NCI-H1930 (cell line): ENCODE measurements at places on chromosomes 3 and 15.
A peak's percentile ranks its signal among the peaks of the same experiment; 100 is the strongest.

DNA sequence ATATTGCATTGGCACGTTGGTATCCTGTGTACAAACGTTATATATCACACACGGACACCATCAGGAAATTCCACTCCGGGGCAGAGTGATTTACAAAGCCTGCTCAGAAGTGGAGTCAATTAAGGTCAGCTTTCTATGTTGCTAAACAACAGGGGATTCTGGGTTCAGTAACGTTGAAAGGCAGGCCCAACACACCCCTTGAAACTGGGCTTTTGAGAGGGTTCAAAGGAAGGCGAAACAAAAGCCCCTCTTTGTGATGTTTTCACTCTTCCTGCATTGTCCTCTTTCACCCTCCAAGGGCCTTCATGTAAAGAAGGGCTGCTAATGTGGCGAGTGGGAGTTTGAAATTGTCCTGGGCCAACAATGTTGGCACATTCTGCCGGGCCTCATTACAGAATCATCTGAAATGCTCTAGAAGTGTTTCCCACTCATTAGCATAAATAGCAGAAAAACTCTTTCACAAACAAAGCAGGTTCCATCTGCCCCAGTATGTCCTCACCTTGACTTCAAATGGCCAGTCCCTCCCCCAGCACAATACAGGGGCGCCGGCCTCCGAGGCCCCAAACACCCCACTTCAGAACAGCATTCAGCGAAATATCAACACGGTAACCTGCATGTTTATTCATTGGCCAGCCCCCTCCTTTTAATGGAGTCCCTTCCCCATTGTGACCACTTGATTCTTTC lies 76.4 kb downstream of the HES1 start:
- DNase-seq = no peak

DNA sequence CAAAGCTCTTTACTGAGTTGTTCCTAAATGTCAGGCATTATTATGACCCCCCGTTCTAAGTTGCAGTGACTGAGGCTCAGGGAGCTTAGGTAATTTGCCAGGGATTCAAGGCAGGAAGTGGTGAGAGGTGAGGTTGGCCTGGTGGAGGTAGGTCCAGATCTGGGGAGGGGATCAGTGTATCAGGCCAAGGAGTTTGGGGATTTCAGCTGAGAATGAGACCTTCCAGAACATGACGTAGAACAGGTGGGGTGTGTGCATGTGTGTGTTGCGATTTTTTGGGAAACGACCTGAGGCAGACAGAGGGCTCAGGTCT lies 41.1 kb upstream of the MRPS22 start:
- no peak for DNase-seq

DNA sequence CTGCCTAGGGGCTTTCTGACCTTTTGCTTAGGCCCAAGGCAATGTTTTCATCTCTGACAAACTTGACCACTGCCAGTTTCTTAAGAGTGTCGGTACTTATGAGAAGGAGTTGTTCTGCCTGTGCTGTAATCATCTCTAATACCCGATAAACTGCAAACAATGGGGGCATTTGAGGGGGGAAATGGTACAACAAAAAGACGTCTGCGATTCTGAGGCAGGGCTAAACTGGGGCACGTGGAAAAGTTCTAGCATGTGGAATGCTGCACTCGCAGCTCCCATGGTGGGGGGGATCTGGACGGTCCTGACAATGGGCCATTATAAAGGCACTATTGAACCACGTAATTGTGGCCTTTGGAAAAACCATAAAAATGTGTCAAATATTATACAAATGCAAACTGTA lies 73.1 kb upstream of the SAMMSON start:
- DNase-seq = no peak

GRCh38 chr15:57472861-57473260 lies 96.6 kb downstream of the CGNL1 start:
- no peak for DNase-seq

- DNase-seq = no peak
These were observed 345.5 kb downstream of the EPHB1 start for GRCh38 chr3:135140591-135140990.

DNA sequence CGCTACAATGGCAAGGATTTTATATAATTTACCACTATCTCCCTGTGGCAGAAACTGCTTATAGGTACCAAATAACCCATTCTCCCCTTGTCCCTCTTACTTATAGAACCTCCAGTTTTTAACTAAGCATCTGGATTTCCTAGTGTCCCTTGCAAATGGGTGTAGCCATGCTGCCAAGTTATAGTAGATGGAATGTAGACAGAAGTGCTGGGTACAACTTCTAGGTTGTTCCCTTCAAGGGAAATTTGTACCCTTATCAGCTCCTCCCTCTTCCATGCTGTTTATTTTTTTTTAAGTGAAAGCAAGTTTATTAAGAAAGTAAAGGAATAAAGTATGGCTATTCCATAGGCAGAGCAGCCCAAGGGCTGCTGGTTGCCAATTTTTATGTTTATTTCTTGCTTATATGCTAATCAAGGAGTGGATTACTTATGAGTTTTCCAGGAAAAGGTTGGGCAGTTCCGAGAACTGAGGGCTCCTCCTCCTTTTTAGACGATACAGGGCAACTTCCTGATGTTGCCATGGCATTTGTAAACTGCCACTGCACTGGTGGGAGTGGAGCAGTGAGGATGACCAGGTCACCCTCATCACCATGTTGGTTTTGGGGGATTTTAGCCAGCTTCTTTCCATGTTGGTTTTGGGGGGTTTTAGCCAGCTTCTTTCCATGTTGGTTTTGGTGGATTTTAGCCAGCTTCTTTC lies 40.1 kb upstream of the TM4SF19 start:
- DNase-seq = no peak

GRCh38 chr3:79297245-79297960 lies 470.4 kb downstream of the ROBO1 start:
- DNase-seq = peak; percentile 84

GRCh38 chr3:33490641-33491241 lies 50.5 kb upstream of the UBP1 start:
- no peak for DNase-seq

DNA sequence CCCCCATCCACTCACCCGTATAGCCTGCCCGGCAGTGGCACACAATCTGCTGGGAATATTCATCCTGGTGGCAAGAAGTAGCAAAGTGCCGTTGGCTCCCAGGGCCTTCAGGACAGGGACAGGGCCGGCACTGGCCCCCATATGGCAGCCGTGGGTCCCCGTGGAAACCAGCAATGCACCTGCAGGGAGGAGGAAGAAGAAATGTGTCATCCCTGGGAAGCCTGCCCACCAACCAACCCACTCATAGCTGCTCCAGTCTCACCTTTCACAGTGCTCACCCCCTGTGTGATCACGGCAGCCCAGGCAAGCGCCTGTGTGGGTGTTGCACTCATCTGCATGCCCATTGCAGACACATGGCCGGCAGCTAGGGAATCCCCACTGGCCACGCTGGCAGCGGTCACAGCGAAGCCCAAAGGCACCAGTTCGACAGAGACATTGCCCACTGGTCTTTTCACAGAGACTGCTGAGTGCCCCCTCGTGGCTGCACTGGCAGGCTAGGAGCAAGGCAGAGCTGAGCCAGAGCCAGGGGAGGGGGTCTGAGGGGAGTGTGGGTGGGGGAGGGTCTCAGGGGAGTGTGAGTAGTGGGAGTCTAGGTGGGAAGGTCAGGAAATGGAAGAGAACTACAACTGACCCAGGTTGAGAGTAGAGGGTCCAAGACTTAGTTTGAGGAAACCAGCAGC lies 4.5 kb upstream of the USP19 start:
- no peak for DNase-seq
